Stimulated activated CD8-positive, alpha-beta memory T cell treated with anti-CD3 and anti-CD28 coated beads, Interleukin-12 subunit alpha, Interleukin-12 subunit beta, amount 100 ng/mL, for 4 hours (primary cell): ENCODE measurements at places on chromosomes 7 and 10.

DNA sequence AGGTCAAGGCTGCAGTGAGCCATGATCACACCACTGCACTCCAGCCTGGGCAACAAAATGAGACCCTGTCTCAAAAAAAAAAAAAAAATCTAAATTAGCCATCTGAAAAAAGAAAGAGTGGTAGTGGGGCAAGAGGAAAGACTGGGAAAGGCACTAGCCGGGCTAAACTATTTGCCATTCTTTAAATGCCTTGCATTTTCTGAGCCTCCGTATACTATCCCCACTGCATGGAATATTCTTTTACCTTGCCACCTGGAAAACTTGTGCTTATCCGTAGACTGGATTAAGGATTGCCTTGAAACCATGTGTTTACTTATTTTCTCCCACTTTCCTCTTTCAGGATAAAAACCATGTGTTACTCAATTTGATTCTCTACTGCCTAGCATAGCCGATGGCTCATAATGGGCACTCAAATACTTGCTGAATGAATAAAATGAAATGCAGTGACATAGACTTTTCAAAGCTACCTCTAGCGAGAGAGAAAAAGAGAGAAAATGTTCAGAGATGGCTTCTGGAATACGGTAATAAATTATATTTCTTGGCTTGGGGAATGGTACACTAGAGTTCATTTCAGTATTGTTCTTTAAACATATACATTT, 30.6 kb downstream of the HYCC1 start:
- DNase-seq: no peak

- DNase-seq: no peak
These were observed 170.5 kb downstream of the SRPK2 start for GRCh38 chr7:105218215-105218614.

DNA sequence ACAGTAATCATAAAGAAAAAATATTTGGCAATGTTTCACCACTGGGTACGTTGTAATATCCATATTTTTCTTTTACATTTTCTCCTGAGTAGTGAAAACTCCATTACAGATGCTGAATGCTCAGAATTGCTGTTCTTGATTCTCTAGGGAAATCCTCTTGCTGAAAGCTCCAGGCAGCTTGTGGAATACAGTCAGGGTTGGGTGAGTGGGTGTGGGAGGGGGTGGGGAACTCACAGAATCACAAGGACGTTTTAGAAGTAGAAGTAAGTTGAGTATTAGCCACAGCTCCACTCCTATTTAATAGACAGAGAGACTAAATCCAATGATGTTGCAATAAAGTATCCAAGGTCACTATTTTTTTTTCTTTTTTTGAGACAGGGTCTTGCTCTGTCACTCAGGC, 1270.9 kb downstream of the TYW1 start:
- DNase-seq: no peak

- no peak for DNase-seq
These were observed 52.7 kb downstream of the FIGNL1 start for GRCh38 chr7:50397320-50397970.

GRCh38 chr10:46326971-46327370, 40.2 kb downstream of the ANTXRL start:
- no peak for DNase-seq

GRCh38 chr7:42700406-42701327, 211.2 kb downstream of the C7orf25 start:
- no peak for DNase-seq

GRCh38 chr7:14000247-14000646, 10.8 kb upstream of the ETV1 start:
- DNase-seq: no peak

DNA sequence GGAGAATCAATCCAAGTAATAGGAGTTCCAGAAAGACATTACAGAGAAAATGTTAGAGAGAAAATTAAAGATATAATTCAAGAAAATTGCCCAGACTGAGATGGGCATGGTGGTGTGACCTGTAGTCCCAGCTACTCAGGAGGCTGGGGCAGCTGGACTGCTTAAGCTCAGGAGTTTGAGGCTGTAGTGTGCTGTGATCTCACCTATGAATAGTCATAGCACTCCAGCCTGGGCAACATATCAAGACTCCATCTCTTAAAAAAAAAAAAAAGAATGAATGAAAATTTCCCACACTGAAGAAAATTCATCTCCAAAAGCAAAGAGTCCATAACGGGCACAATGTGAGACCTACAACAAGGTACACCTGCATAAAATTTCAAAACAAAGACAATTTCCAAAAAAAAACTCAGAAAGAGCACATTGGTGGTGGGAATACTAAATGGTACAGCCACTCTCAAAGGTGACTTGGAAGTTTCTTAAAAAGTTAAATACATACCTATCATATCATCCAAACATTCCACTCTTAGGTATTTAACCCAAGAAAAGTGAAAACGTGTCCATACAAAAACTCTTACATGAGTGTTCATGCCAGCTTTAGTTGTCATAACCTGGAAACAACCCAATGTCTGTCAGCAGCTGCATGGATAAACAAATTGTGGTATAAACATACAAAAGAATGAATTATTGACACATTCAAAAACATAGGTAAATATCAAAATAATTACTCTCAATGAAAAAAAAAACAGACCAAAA, 6.9 kb upstream of the RGS10 start:
- DNase-seq: no peak

- no peak for DNase-seq
These were observed 33.0 kb downstream of the BAMBI start for GRCh38 chr10:28710202-28710886.

DNA sequence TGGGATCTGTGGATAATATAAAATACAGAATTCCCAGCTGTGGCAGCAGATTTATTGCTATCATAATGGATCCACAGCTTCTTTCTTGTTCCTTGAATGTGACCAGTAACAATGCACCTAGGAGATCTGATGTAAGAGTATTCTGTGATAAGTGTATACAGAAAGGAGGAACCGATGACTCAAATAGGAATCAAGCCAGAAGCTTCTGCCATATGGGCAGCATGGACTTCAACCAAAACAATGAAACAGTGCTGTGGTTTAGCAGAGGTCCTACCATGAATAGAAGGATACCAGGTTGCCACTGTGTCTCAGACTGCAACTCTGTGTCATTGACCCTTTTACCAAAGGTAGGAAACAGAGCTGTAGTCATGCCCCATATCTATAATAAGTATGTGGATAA, 81.8 kb downstream of the PTPRZ1 start:
- no peak for DNase-seq

DNA sequence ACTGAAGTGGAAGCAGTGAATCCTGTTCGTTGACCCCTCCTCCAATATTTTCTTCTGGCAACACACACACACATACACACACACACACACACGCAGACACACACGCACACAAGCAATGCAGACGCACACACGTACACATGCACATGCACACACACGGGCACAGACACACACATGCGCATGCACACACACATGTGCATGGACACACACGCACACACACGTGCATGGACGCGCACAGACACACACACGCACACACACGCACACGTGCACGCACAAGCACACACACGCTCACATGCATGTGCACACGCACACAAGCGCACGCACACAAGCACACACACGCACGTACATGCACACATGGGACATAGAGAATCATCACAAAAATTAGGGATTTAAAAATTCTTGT, 488.2 kb upstream of the TPK1 start:
- no peak for DNase-seq

DNA sequence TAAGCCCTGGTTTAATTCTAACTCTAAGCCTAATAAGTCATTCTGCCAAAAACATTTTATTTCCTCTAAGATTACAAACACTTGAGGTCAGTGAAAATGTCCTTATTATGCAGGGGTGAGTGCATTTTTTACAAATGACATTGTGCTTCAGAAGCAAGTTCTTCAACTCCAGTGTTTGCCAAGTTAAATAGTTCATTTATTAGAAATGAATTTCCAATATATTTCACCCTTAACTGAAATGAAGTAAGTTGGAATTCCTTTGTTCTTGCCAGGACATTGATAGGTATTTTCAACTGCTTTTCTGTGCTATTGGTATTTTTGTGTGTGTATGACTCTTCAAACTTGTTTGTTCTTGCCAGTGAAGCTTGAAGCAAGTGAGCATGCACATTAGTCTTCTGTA, 89.5 kb upstream of the CCDC6 start:
- DNase-seq: no peak

GRCh38 chr10:68428396-68429104, 21.5 kb upstream of the RUFY2 start:
- no peak for DNase-seq

DNA sequence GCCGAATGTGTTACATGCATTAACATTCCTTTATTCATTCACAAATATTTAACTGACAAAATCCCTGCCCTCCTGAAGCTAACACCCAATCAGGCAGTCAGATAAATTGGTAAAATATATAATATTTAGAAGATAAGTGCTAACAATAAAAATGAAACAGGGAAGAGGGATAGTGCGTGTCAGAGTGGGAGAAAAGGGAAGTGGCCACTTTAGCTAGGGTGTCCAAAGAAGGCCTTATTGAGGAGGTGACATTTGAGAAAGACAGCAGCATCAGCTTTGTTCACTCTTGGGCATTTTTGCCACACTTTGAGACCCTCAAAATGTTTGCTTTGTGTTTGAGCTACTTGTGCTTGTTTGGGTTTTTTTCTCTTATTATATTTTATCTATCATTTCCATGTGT, 317.8 kb downstream of the SNX13 start:
- DNase-seq: no peak

GRCh38 chr7:146926841-146927240, 810.2 kb downstream of the CNTNAP2 start:
- DNase-seq: no peak

GRCh38 chr7:26099236-26099635, 52.8 kb upstream of the NFE2L3 start:
- no peak for DNase-seq

- no peak for DNase-seq
These were observed 339.5 kb downstream of the WDR37 start for GRCh38 chr10:1395481-1396296.

DNA sequence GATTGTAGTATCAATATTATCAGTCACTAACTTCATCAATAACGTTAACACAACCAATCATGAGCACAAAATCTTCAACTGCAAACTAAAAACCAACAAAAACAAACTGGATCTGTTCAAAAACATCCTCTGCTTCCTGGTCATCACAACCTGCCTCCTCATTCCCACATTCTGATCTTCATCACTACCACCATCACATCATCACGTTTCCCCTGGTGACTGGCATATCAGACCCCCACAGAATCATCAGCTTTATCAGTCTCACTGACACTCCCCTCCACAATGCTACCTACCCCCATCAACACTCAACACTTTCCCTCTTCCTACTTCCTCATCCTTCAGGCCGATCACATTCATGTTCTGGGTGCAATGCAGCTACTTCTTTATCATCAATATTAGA, 11.4 kb downstream of the XPNPEP1 start:
- DNase-seq: no peak

- DNase-seq: no peak
These were observed 647.2 kb downstream of the GRID1 start for GRCh38 chr10:85719408-85719807.

GRCh38 chr10:24307116-24307515, 98.2 kb downstream of the KIAA1217 start:
- DNase-seq: no peak

- no peak for DNase-seq
These were observed at the start of gene CHST15 for GRCh38 chr10:124092860-124093773. Gene CHST15 (minus strand): TSS chr10:124093598. CDS start chr10:124046212, 47,386 bp downstream.

GRCh38 chr7:31963569-31964175, 106.5 kb downstream of the PDE1C start:
- DNase-seq: no peak

- no peak for DNase-seq
These were observed 458.8 kb downstream of the SORCS1 start for GRCh38 chr10:106705681-106706100.

GRCh38 chr10:61991166-61991565, 89.7 kb downstream of the ARID5B start:
- DNase-seq: no peak

- no peak for DNase-seq
These were observed 8.8 kb downstream of the PHYH start for GRCh38 chr10:13291061-13291460.

DNA sequence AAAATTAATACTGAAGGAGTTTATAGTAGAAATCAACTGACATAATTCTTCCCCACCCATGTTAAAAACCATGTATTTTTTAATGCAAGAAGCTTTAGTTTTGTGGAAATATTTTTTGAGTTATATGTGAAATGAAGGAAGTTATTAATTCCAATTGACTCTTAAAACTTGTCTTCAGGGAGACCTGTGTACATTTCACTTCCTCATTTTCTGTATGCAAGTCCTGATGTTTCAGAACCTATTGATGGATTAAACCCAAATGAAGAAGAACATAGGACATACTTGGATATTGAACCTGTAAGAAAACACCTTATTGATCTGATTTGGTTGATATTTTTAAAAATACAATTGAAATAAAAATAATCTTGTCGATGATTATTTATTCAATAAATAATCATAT, 33.3 kb downstream of the CD36 start:
- no peak for DNase-seq

DNA sequence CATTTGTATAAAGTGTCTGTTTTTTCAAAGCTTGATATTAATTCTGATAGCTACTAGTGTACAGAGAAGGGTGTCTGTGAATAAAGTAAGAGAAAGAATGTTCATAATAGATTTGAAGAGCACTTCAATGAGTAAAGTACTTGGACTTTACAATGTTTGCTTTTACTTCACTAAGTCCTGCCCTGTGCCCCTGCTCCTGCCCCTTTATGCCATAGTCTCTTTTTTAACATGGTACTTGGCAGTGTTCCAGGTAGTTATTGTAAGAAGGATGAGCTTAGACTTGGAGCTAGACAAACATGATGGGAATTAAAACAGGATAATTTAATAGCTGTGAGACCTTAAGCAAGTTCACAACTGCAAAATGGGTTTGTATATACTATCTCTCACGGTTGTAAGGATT, 41.0 kb downstream of the ZEB1 start:
- no peak for DNase-seq

DNA sequence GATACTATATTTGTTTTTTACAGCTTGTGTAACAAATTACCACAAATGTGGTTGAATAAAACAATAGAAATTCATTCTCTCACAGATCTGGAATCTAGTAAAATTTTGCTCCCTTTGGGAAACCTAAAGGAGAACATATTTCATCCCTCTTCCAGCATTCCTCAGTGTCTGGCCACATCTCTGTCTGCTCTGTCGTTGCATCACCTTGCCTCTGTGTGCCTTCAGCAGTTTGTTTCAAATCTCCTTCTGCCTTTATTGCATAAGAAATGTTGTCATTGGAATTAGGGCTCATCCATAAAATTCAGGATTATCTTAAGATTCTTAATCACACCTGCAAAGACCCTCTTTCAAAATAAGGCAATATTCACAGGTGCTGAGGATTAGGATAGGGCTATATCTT, 14.5 kb downstream of the OR2A14 start:
- DNase-seq: no peak

GRCh38 chr7:105353752-105354328, 34.9 kb downstream of the SRPK2 start:
- no peak for DNase-seq

- DNase-seq: no peak
These were observed 24.4 kb downstream of the C10orf90 start for GRCh38 chr10:126646110-126646509.

GRCh38 chr10:88392222-88392621, 190.9 kb downstream of the RNLS start:
- no peak for DNase-seq
